ENCODE measurements at places on chromosomes 16 and 17.

DNA sequence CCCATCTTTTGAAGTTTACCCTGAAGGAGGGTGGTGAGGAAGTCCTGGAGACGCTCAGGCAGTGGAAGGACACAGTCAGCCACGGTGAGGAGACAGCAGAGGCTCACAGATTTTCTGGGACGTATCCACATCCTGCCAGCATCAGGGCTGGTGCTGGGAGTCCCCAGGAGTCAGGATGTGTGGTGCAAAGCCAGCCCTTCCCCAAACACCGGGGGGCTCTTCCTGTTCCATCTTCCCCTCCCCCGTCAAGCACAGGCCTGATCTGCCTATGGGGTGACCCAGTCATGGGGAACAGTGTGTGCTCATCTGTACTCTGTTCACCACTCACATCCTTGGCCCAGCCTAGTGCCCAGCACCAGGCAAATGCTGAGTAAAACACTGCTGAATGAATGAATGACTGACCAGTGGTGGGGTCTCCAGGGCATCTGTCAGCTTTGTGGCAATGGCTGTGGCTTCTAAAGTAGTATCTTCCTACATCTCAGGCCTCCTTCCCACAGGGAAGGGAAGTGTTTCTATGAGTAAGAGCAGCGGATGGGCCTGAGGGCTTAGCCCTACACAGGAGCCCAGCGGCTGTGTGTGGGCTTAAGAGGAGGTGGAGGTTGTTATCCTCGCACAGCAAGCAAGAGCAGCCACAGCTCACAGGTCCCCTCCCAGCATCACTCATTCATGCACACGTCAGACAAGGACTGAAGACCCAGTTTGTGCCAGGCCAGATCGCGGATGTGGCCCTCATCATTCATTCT, 23.3 kb downstream of the NOS2 start:
- DNase-seq, result no peak

GRCh38 chr16:87219287-87219909, 97.8 kb downstream of the C16orf95 start:
- DNase-seq, result no peak

DNA sequence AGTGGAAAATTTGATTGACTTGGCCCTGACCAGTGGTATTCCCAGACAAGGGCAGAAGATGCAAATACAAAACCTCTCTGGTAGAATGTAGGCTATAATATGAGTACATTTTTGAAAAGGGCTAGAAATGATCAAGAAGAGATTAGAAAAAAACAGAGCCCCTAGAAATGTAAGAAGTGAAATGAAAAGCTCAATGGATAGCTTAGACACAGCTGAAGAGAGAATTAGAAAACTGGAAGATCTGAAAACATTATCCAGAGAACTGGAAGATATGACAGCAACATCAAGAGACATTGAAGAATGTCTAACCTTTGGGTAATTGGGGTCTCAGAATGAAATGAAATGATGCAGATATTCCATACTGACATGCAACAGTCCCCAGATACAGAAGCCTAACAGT, 105.2 kb upstream of the ZNF750 start:
- DNase-seq, result no peak

GRCh38 chr16:77760800-77761199, 27.6 kb upstream of the VAT1L start:
- peak; percentile 66 for DNase-seq

- no peak for DNase-seq
Observed at GRCh38 chr16:66918803-66919568, at the start of gene CDH16. Gene CDH16 (minus strand): TSS chr16:66918885. CDS start chr16:66918065, 820 bp downstream.

- DNase-seq, result no peak
Observed at GRCh38 chr16:8869212-8869987, 594 bp upstream of the CARHSP1 start.

DNA sequence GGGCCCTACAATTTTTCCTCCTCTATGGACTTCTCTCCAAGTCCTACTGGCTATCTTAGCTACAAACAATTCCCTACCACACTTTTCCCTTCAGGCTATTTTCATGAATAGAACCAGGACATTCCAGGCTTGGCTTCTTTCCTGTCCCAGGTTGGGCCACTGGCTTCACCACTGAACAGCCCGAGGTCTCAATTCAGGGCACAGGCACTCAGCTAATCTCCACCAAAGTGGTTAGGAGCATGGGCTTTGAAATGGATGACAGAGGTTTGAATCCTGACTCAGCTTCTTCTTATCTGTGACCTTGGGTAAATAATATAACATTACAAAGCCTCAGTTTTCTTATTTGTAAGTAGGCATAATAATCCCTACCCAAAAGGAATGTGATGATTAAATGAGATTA, 50.9 kb upstream of the ZNF629 start:
- peak; percentile 25 for DNase-seq

DNA sequence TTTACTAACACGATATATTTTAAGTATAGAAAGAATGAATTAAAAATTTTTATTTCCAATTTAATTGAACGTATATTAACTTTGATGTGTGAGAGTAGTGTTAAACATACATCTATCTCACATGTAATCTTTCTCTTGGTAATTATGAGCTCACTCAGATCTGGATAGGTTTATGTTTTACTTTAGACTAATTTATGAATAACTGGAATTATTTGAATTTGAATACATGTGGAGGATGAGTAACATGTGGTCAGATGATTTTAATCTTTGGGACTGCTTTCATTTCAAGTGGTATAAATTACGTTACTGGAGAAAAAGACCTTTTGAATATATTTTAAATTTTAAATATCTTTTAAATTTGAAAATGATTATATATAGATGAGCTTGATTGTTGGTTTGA, 49.9 kb upstream of the RHBDL3 start:
- DNase-seq, result no peak

- DNase-seq, result no peak
Observed at GRCh38 chr17:13600475-13601321, 1.0 kb downstream of the HS3ST3A1 start.

DNA sequence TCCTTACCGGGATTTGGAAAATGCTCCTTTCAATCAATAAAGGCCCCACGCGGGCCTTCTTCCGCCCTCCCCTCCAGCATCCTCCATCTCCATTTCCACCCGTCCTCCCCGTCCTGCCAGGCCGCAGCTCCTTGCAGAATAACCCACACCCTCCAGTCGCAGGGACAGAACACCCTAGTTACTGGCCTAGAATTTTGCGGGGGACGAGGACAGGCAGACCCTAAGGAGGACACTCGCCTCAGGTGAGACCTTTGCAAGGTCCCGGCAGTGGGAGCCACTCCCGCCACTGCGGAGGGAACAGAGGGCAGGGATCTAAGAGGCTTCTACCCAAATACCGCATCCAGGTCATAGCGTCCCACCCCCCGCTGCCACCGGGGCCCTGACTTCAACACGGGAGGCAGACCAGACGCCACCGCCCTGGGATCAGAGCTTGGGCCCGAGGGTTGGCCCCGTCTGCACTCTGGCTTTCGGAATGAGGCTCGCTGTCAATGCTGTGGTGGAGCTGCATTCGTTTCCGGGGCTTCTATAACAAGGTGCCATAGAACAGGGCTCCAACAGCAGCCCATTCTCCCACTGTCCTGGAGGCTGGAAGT, 26.8 kb downstream of the SLC25A10 start:
- DNase-seq, result no peak

DNA sequence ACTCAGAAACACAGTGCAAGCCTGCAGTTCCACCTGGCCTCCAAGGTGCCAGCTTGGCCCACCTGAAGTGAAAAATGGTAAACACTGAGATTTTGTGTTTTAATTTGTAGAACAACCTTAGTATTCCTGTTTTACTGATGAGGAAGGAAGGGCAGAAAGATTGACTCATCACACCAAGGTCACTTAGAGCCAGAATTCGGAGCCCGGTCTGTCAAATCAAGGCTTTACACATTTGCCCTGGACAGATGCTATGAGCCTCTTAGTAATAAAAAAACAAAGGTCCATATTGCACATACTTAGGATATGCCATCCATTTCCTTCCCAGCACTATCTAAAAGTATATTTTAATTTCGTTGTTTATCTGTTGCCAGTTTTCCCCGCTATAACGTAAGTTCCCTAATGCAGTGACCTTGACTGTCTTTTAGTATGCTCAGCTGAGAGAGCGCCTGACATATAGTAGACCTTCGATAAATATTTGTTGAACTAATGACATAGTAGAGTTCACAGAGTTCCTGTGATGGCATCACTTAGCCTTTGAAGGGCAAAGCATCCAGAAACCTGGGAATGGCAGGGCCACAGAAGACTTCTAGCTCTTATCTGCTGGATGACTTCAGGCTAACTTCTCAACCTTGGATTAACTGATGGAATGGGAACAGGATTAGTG, 7.2 kb upstream of the TBKBP1 start:
- DNase-seq, result peak; percentile 60

DNA sequence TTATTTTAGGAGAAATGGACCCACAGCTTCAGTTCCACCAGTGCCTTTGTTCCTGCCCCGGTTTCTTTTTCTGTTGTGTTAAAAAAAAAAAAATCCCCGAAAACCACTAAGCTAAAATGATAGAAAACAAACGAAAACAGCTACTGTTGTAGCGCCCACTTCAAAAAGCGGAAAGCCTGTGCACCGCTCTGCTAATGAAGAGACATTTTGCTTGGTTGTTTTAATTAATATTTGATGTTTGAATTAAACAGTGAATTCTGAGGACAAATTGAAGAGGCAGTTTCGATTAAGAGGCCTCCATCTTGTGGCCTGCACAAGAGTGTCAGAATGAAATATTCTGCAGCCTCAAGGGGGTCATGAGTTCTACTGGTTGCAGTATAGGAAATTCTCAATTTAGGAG, 186.7 kb downstream of the RPTOR start:
- DNase-seq, result no peak

DNA sequence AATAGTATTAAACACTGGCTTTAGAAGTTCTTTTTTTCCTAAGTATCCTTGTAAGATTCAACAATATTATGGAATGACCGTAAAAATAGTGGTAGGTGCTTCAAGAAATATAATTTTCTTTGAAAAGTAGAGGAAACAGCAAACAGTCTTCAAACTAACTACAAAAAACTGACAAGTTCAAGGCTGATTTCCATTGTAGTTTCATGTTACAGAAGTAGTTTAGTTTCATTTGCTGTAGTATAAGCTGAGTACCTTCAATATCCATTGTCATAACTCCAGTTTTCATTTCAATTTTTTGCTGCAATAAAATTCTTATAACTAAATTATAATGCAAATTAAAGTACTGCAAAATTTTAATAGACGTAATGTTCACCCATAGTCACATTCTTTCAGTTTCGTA, 19.3 kb downstream of the PHKB start:
- no peak for DNase-seq

GRCh38 chr17:17682293-17682736, 1.1 kb downstream of the RAI1 start:
- peak; percentile 49 for DNase-seq

DNA sequence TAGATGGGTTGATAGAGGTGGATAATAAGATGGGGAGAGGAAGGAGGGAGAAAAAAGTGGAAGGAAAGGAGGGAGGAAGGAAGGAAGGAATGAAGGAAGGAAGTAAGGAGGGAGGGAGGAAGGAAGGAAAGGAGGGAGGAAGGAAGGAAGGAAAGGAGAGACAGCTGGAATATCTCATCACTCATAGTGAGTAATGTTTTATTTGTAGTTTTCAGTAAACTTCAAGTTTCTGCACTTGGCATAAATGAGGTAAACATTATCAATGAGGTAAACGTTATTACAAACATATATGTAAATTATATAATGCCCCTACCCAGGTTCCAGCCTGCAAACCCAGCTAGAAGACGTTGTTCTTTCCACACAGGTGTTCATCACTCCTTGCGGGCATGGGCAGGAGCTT, 89.8 kb upstream of the XYLT1 start:
- no peak for DNase-seq

DNA sequence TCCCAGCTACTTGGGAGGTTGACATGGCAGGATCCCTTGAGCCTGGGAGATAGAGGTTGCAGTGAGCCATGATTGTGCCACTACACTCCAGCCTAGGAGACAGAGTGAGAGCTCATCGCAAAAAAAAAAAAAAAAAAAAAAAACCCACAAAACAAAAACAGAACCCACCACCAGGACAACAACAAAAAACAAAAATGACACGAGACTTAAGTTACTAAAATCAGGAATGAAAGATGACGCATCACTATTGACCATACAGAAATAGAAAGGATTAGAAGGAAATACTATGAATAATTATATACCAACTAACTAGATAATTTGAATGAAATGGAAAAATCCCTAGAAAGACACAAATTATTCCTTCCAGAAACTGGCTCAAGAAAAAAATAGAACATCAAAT, 432.4 kb upstream of the PMFBP1 start:
- DNase-seq, result no peak

- DNase-seq, result no peak
Observed at GRCh38 chr17:27892542-27892865, 661 bp downstream of the LYRM9 start.

DNA sequence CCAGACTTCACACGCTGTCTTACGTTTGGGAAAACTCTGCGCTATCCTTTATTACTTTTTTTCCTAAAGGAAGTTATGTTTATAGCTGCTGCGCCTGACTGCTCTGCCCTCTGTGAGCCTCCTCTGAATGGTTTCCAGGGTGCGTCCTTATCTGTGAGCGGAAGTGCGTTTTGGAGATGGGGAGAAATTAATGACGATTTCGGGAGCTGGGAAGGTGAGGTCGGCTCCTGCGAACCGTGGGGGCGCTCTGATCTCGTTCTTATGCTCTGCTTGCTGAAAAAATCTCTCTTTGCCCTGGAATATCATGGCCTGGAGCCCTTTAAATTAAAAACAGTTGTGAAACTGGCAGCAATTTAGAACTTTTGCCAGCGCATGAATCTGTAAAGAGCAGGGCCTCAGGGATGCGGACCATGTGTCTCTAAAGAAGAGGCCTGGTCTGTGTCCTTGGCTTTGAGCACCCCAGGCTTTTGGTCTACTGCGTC, 135.7 kb upstream of the ZFHX3 start:
- no peak for DNase-seq

DNA sequence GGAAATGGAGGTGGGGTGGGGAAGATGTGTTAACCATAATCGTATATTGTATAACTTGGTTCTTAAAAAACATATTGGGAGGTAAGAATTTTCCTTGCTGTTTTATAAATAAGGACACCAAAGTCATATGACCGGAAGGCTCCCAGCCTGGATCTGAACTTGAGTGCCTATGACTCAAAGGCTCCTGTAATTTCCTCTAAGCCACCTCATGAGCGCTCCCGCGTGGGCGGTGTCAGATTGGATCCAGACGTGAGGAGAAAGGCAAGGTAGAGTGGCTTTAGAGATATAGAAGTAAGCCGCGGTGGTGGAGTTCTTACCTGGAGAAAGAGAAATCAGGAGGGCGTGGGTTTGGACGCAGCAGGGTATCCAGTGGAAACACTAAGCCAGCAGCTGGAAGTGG, 196.2 kb upstream of the NLRP1 start:
- peak; percentile 79 for DNase-seq

DNA sequence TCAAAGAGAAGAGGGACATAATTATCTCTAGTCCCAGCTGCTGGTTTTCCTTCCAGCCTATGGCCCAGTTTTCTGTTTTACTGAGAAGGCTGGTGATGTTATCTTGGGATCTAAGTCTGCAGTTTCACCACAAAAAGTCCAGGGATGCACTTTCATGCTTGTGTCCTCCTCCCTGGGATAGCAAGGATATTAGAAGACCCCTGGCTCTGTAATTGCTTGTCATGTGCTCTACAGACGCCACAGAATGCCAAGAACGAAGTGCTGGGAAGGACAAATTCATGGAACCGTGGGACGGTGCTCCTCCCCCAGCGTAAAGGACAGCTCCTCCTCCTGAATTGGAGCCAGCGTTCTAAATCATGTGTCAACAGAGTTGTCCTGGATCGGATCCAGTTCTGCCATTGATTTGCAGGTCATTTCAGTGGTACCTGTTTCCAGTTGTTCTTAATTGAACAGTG, 8.6 kb downstream of the MAPT start:
- no peak for DNase-seq

GRCh38 chr17:4229627-4230541, 33.9 kb downstream of the ANKFY1 start:
- DNase-seq, result peak; percentile 92
